ENCODE measurements at places on chromosomes 11 and 22.

DNA sequence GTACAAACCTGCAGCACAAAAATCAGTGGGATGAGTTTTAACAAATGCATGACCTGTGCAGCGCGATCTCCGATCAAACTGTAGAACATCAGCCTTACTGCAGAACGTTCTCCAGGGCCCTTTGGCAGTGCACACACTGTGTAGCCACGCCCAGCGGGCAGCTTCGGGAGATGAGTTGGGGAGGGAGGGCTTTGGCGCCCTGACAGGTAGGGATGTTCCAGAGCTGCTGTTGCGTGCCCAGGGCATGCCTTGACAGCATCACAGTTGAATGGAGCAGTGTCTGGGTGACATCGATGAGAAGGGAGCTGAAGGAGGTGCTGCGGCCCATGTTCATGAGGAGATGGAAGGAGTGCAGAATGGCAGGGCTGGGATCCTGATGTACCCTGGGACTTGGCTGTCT, 80.2 kb downstream of the TBC1D22A start:
- no peak for DNase-seq

GRCh38 chr11:39385911-39386310, 2073.5 kb downstream of the LRRC4C start:
- no peak for DNase-seq

GRCh38 chr11:74683941-74684481, 47.2 kb downstream of the CHRDL2 start:
- DNase-seq = peak; percentile 58

DNA sequence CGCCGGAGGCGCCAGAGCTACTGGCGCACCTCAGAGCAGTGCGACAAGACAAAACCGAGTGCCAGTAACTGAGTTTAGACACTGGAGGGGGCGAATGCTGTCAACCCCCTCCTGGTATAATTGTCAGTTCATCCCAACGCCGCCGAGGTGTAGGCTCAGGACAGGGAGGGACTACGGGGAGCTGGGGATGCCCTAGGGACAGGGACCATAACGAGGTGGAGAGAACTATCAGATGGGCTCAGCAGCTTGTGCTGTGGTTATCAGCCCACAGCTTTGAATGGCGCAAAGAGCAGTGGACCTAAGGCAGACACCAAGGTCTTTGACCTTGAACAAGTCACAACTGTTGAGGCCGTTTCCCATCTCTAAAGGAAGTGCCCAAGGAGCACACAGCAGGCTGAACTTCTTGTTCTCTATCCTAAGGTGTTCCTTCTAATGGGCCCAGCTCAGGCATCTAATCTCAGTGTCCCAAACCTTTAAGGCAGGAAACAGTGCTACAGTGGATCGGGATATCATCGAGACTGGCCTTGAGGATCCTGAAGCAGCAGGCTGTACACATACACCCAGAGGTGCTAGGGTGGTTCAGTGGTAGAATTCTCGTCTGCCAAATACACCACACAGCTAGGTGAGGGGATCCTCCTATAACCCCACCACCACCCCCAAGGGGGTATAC, 958 bp upstream of the TUT1 start:
- no peak for DNase-seq

- no peak for DNase-seq
Observed at GRCh38 chr11:130043575-130043974, 26.1 kb upstream of the APLP2 start.

GRCh38 chr11:100687630-100688395, 725 bp downstream of the ARHGAP42 start:
- DNase-seq = peak; percentile 70
